NCI-H1436 treated with DMSO at 0.1 percent for 48 hours (cell line): ENCODE measurements at places on chromosomes 7 and 10.

DNA sequence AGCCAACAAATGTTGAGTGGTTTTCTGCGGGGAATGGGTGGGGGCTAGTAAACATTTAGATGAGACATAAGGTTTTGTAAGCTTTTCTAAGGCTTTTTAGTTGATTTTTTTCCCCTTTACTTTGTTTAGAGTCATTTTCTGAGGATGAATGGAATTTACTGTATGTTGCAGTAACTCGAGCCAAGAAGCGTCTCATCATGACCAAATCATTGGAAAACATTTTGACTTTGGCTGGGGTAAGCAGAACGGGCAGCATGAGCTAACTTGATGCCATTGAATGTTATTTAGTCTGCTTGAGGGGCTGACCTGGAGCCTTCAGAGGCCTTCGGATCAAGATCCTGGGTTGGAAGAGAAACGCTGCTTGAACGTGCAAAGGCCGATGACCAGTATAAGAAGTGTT, 37.3 kb downstream of the FBH1 start:
- DNase-seq, result no peak

GRCh38 chr10:18195060-18195799, 55.0 kb downstream of the CACNB2 start:
- DNase-seq, result no peak

DNA sequence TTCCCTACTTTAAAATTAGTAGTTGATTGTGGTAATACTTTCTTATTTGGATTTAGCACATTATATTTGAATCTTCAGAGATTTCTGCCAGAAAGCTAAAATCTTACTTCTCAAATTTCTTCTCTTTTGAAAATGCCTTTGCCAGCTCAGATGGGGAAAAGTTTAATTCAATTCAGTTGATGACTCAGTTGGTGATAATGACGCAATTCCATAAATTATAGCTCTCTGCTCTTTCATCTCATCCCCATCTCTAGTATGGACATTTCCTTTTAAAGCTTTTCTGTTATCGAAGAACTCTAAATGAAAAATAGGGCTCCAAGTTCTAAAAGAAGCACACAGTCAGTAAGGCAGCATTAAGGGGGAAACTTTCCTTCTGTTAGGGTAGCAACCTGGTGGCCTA, 25.5 kb downstream of the RNLS start:
- DNase-seq, result no peak

GRCh38 chr7:17408904-17409290, 110.4 kb downstream of the AHR start:
- no peak for DNase-seq

DNA sequence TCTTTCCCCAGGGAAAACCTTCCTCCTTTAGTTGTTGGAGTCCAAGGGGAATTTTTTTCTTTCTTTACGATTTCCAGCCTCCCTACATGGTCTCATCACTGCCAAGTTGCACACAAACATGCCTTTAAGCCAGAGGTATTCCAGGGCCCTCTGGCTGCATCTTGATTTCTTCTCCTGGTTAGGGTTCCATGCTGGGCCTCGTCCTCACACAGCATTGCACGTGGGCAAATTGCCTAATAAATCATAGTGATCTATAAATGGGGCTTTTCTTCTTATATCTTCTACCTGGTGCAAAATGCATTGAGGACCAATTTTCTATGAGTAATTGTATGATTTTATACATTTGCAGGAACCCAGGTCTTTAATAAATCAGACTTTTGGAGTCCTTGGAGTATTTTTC, 284.2 kb downstream of the C7orf25 start:
- DNase-seq, result no peak

DNA sequence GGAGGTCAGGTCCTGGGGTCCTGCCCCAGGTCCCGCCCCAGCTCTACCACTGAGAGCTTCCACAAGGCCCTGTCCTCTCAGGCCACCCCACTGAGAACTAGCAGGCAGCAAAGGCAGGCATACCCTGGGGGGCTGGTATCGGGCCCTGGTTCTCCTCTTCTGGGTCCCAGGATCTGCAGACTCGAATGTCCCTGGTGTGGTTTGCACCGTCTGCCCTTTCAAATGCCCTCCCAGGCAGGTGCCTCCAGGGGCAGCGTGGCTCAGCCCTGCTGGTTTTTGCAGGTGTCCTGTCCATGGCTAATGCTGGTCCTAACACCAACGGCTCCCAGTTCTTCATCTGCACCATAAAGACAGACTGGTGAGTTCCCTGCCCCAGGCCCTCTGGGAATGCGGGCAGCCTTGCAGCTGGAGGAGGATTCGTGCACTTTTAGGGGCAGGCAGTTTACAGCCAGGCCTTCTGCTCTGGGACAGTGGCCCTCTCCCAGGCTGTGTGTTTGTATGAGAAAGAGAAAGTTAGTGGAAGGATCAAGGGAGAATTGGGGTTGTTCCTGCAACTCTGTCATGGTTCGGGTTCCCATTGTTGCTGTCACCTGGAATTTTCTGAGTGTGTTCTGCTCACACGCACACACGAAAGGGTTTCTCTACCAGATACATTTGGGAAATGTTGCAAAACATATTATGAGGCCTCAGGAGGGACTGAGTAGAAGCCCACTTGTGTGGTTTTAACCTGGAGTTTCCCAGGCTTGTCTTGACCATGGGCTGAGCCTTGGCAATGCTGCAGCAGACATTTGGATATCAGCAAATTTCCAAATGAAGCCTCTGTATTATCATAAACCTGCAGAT, 5.0 kb downstream of the PPIF start:
- DNase-seq, result no peak

- no peak for DNase-seq
These were observed 2.0 kb downstream of the FXYD4 start for GRCh38 chr10:43373461-43373860.

GRCh38 chr7:44326261-44327125, 1.1 kb upstream of the CAMK2B start:
- no peak for DNase-seq

DNA sequence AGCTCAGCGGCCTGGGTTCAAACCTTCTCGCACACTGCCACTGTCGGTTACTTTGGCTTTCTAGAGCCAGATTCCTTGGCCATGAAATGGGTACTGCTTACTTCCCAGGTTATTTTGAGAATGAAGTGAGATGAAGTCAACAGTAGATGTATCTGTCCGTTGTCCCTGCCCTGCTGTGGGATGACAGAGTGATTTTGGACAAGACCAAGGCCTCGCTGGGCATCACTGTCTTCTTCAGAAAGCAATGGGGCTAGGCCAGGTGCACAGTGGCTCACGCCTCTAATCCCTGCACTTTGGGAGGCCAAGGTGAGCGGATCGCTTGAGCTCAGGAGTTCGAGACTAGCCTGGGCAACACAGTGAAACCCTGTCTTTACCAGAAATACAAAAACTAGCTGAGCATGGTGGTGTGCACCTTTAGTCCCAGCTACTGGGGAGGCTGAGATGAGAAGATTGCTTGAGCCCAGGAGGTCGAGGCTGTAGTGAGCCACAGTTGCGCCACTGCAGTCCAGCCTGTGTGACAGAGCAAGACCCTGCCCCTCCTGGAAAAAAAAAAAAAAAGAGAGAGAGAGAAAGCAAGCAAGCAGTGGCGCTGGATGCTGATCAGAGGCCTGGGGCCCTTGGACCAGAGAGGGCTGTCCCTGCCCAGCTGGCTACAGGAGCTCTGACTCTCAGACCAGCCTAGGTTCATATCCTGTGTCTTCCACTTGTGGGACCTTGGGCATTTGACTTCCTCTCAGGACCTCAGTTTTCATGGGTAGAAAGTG, 25.8 kb downstream of the ZMIZ1 start:
- no peak for DNase-seq

DNA sequence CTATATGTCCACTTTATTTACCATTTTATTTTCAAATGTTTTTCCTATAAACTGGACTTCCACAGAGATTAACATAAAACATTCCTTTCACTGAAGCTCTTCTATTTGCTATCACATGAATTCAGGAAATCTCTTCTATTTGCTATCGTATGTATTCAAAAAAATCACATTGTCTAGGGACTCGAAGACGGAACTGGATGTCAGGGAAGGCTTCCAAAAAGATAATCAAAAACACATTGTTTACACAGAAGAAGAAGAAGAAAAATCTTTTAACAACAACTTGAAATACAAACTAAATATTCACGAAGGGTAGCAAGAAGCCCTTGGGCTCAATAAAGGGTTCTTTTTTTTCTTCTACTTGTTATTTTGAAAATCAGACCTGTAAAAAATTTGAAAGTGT, 426.1 kb upstream of the LRRN3 start:
- DNase-seq, result no peak

DNA sequence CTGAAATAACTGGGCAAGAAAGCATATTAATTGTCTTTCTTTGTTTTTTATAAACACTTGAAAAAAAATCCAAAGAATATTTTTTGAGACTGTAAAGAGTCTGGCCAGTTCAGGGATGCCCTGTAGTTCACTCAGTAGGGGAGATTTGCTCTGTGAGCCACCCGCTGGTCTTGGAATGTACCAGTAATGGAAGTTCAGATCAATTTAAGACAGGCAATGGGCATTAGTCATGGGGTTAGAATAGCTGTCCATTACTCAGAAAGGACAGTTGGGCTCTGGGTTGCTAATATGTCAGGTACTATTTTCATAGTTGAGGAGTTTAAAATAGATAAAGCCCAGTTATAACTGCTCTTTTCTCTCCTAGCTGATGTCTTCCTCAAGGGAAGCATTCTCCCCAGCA, 38.7 kb downstream of the A1CF start:
- DNase-seq, result no peak

- no peak for DNase-seq
These were observed 4.7 kb upstream of the LMBR1 start for GRCh38 chr7:156897673-156898072.

DNA sequence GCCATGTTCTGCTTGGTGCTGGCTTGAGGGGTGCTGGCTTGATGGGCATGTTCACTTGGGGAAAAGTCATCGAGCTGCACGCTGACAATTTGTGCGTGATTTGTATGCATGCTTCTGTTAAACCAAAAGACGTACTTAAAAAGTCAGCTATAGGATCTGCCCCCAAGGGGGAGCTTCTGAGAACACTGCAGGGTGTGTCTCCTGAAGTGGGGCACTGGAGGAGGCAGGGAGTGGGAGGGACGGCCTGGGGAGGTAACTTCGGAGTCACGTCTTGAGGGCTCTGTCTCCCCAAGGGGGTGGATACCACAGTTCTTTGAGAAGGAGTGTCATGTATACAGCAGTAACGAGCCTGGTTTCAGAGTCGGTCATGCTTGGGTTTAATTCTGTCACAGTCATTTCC, 406.5 kb downstream of the PLXNA4 start:
- DNase-seq, result no peak
